ENCODE measurements at places on chromosomes 3 and 15. TPM values are rescaled to one million over a fixed set of nuclear protein-coding genes. Genes with fewer than 3 reads are reported as not detected.

ETFA gene
- 75.5 TPM for total RNA-seq

MEGF11 gene
- not detected for total RNA-seq

SLC12A1 gene
- total RNA-seq = not detected

DPPA2 gene
- not detected for total RNA-seq

GRCh38 chr3:73259856-73260255, 198.4 kb downstream of the EBLN2 start:
- no peak for DNase-seq
- no peaks in the 10 kb centered on the region for H3K27me3 ChIP-seq
- peaks cover 7% of the 10 kb centered on the region for H3K4me1 ChIP-seq

DNA sequence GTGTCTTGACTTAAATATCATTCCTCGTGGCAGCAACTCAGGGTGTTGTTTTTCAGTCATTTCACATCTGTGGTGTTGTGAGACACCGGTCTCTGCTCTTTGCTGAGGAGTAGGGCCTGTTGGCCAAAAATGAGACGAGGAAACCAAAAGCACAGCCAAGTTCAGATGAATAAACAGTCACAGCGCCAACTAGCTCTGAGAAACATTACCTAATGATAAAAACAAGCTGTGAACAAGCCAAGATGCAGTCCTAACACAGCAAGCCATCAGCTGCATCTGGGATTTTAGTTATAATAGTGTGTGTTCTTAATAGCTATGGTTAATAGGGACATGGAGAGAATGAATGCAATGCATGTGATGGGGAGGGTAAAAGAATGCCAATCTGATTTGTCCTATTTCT, 843.4 kb upstream of the DPPA4 start:
- DNase-seq = peak; percentile 69
- no peaks in the 10 kb centered on the region for H3K27me3 ChIP-seq
- H3K4me3 ChIP-seq = no peak overlapping the region
- H3K36me3 ChIP-seq = no peaks in the 10 kb centered on the region
- peaks cover 8% of the 10 kb centered on the region for H3K4me1 ChIP-seq

GRCh38 chr3:116614795-116615362, 94.7 kb upstream of the TUSC7 start:
- no peak overlapping the region for H3K4me3 ChIP-seq
- H3K36me3 ChIP-seq = no peaks in the 10 kb centered on the region
- DNase-seq = no peak
- H3K27ac ChIP-seq = no peak overlapping the region
- no peaks in the 10 kb centered on the region for H3K27me3 ChIP-seq
